ENCODE measurements at places on chromosomes 5 and 9.

DNA sequence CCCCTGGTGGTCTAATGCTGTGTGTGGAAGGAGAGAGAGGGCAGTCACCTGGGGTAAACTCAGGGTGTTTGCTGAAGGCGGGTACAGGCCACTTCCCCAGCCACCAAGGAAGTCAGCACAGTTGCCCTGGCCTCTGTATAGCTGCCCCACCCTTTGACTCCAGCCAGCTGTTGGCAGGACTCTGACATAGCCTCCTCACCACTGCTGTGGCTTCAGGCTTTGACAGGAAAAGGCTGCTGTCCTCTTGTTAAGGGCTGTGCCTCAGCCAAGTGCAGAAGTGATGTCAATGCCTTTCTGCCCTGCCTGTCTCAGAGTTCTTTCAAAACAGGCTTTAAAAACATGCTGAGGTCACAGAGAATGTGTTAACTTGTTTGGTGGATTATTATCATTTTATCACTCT, 487.2 kb upstream of the KLF4 start:
- peaks cover 3% of the 10 kb centered on the region for H3K4me1 ChIP-seq
- H3K27ac ChIP-seq = no peak overlapping the region

DNA sequence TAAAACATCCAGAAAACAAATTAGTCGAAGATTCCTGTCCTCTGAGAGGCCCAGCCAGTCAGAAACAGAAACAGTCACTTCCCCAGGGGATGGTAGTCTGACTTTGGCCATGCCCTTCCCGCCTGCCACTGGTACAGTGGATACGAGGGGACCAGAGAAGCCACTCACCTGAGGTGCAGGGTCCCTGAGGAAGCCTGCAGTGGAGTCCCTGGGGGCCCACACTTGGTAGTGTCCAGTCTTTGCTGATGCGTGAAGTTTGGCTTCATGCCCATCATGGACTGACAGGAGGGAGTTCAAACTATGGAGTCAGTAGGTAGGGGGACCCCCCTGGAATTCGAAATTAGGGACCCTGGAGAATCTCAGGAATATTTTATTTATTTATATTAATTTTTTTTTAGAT, 147.5 kb downstream of the DAB2IP start:
- no peaks in the 10 kb centered on the region for H3K4me1 ChIP-seq
- no peak for DNase-seq
- H3K36me3 ChIP-seq = no peaks in the 10 kb centered on the region
- no peak overlapping the region for H3K4me3 ChIP-seq
- H3K27me3 ChIP-seq = no peaks in the 10 kb centered on the region

DNA sequence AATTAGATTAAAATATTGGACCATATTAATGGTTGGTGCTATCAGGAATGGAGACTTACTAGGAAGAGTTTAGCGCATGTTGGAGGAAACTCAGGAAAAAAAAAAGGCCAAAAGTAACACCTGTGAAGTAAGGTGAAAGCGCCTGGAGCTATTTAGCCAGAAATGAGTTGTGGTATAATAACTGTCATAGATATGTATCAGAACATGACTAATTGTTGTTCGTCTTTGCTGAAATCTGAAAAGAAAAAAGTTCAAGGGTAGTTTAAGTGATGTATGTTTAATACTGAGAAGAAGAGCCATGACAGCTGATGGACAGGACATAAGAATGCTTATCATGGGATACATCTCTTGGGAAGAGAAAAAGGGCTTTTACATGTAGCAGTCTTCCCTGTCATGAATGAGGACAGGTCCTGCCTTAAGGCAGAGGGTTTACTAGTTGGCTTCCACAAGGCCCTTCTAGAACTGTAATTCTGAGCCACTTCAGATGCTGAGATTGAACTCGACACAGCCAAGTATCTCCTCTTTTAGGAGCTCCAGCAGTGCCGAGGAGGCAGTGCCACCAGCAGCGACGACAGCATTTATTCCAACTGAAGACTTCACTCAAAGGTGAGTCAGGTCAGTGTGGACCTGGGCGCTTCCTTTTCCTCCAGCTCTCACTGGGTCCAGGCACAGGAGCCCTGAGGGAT, 940 bp upstream of the CAMK4 start:
- no peak overlapping the region for H3K27ac ChIP-seq
- peaks cover 2% of the 10 kb centered on the region for H3K27me3 ChIP-seq
- no peak for DNase-seq
- peaks cover 11% of the 10 kb centered on the region for H3K4me1 ChIP-seq
- H3K36me3 ChIP-seq = no peaks in the 10 kb centered on the region

GRCh38 chr5:123089914-123090660, 1.0 kb downstream of the PRDM6 start:
- H3K36me3 ChIP-seq = no peaks in the 10 kb centered on the region
- H3K4me1 ChIP-seq = peaks cover 65% of the 10 kb centered on the region

DNA sequence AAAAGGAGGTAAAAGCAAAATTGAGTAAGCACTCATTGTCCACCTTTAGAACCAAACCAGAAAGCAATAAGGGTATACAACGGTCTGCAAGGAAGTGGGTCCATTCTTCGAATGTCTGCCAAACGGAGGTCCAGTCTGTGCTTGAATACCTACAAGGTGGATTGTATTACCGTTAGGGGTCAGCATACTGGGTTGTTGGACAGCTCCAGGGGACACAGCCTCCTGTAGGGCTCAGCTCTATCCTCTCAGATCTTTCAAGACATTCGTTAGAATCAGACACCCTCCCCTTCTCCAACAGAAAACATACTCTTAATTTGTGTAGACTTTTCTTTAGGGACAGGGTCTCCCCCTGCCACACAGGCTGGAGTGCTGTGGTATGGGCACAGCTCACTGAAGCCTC, 5.5 kb downstream of the ASTN2 start:
- no peak overlapping the region for H3K27ac ChIP-seq
- no peak for DNase-seq
- H3K36me3 ChIP-seq = no peaks in the 10 kb centered on the region
- H3K27me3 ChIP-seq = peaks cover 24% of the 10 kb centered on the region

- no peak overlapping the region for H3K27ac ChIP-seq
- no peaks in the 10 kb centered on the region for H3K27me3 ChIP-seq
- H3K4me3 ChIP-seq = no peak overlapping the region
- H3K4me1 ChIP-seq = peaks cover 3% of the 10 kb centered on the region
- H3K36me3 ChIP-seq = no peaks in the 10 kb centered on the region
These were observed 339.5 kb upstream of the RFX3 start for GRCh38 chr9:3865141-3865772.

DNA sequence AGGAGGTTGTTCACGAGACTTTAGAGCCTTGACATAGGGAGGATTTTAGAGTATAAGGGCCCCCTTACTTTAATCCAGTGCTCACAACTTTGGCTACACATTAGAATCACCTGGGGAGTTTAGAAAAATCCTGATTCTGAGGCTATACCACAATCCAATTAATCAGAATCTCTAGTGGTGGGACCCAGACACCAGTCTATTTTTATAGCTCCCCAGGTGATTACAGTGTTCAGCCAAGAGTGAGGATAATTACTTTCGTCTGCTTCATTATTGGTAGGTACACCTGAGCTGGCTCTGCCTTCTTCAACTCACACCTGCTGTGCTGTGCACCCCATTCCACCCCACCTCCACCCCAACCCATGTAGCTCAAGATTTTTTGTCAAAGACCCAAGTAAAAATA, 141.3 kb upstream of the EPB41L4A start:
- H3K36me3 ChIP-seq = no peaks in the 10 kb centered on the region
- peaks cover 2% of the 10 kb centered on the region for H3K4me1 ChIP-seq
- DNase-seq = no peak

DNA sequence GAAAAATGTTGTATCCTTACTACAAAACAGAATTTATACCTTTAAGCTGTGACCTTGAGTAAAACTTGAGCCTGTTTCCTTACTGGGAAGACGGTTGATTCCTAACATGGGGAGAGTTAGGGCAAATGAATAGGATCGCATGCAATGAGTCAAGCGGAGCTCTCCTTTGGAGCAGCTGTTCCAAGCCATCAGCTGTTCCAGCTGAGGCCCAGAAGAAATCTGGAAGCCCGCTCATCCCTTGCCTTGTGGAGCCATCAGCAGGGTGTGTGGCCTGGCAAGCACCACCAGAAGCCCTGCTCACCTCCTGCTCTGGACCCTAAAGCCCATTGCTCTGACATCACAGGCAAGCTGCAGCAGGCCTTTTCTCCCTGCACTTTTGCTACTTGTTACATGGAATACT, 8.0 kb downstream of the KIAA1191 start:
- no peak overlapping the region for H3K4me3 ChIP-seq
- H3K27me3 ChIP-seq = no peaks in the 10 kb centered on the region
- peaks cover 56% of the 10 kb centered on the region for H3K36me3 ChIP-seq
- H3K27ac ChIP-seq = no peak overlapping the region
- DNase-seq = no peak

GRCh38 chr9:80496901-80497556, 925.3 kb downstream of the TLE4 start:
- no peaks in the 10 kb centered on the region for H3K4me1 ChIP-seq
- H3K4me3 ChIP-seq = no peak overlapping the region
- H3K27me3 ChIP-seq = no peaks in the 10 kb centered on the region
- no peak overlapping the region for H3K27ac ChIP-seq
- H3K36me3 ChIP-seq = no peaks in the 10 kb centered on the region

- no peak for DNase-seq
- no peak overlapping the region for H3K4me3 ChIP-seq
- peaks cover 2% of the 10 kb centered on the region for H3K27me3 ChIP-seq
- no peaks in the 10 kb centered on the region for H3K4me1 ChIP-seq
- no peaks in the 10 kb centered on the region for H3K36me3 ChIP-seq
These were observed 244.2 kb downstream of the EBF1 start for GRCh38 chr5:158855510-158855909.

- no peaks in the 10 kb centered on the region for H3K27me3 ChIP-seq
- H3K36me3 ChIP-seq = peaks cover 16% of the 10 kb centered on the region
- H3K4me1 ChIP-seq = no peaks in the 10 kb centered on the region
- no peak overlapping the region for H3K4me3 ChIP-seq
These were observed 7.4 kb downstream of the DDX31 start for GRCh38 chr9:132662152-132662945.

DNA sequence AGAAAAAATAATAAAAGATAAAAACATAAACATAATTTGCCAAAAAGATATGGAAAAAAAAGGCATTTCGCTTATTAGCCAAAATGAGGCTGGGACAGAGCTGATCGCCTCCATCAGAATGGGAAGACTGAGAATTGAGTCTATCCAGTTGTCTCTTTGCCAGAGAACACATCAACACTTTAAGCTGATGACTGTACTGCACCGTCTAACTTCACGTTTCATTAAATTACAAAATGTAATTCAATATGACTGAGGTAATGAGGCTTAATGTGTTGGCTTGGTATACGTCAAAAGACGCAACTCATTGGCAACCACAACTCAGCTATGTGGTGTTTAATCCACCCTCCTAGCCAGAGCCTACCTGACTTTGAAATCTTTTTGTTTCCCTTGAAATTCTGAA, 462.7 kb upstream of the CD180 start:
- H3K4me1 ChIP-seq = no peaks in the 10 kb centered on the region
- DNase-seq = no peak
- no peak overlapping the region for H3K27ac ChIP-seq
- no peaks in the 10 kb centered on the region for H3K27me3 ChIP-seq
- H3K4me3 ChIP-seq = no peak overlapping the region

- no peak for DNase-seq
- no peaks in the 10 kb centered on the region for H3K4me1 ChIP-seq
- H3K27me3 ChIP-seq = no peaks in the 10 kb centered on the region
- H3K27ac ChIP-seq = no peak overlapping the region
These were observed 1052.0 kb downstream of the TAF11L14 start for GRCh38 chr5:18686253-18686652.

DNA sequence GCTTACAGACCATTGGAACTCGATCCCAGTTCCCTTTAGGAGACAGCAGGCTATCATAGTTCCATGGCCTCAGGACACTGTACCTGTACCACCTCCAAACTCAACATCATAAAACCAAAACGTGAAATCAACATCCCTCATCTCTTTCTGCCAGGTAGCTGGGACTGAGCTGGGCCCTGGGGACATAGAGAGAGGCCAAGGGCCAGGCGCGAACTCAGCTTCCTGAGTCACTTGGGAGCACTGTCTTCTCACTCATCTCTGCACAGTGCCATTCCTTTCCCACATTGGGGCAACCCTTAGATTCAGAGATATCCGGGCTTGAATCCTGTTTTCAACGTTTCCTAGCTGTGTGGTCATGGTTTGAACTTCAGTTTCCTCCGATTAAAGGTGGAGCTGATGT, 12.2 kb downstream of the DAB2IP start:
- no peak for DNase-seq
- H3K36me3 ChIP-seq = no peaks in the 10 kb centered on the region
- no peaks in the 10 kb centered on the region for H3K27me3 ChIP-seq
- H3K27ac ChIP-seq = no peak overlapping the region
- no peak overlapping the region for H3K4me3 ChIP-seq
- H3K4me1 ChIP-seq = peaks cover 11% of the 10 kb centered on the region

- H3K36me3 ChIP-seq = no peaks in the 10 kb centered on the region
- H3K4me1 ChIP-seq = no peaks in the 10 kb centered on the region
- no peak overlapping the region for H3K4me3 ChIP-seq
- DNase-seq = no peak
These were observed 33.9 kb downstream of the PRELID2 start for GRCh38 chr5:145801195-145801594.

DNA sequence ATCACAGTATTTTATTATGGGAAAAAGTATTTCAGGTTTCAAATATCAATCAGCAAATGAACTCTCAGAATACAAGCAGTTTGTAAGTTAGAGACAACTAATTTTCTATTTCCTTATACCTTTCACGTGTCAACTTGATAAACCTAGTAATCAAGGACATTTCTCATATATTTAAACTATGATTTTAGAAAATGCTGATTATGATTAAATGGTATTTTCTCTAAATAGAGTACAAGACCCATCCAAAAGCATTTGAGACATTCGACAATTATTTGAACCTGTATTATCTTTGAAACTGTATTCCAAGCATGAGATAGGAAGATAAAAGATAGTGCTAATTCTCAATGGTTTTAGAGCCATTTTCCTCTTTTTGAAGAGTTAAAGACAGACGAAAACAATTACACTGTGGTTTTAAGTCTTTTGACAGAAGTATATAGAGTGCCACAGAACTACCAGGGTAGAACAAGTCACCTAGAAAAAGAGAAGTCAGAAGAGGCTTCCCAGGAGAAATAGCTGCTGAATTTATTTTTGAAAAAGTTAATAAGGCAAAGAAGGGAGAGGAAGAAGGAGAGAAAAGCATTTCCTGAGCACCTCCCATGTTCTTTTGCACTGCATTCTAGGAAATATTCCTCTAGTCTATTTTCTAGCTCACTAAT, 5.6 kb downstream of the MEIKIN start:
- no peak overlapping the region for H3K4me3 ChIP-seq
- H3K4me1 ChIP-seq = no peaks in the 10 kb centered on the region
- no peaks in the 10 kb centered on the region for H3K27me3 ChIP-seq
- H3K36me3 ChIP-seq = no peaks in the 10 kb centered on the region

GRCh38 chr5:113320273-113320780, 114.5 kb downstream of the TSSK1B start:
- no peaks in the 10 kb centered on the region for H3K4me1 ChIP-seq
- H3K4me3 ChIP-seq = no peak overlapping the region
- H3K36me3 ChIP-seq = no peaks in the 10 kb centered on the region
- DNase-seq = no peak
- no peaks in the 10 kb centered on the region for H3K27me3 ChIP-seq

GRCh38 chr5:9733486-9733885, 103.3 kb upstream of the TAS2R1 start:
- no peak for DNase-seq
- no peaks in the 10 kb centered on the region for H3K27me3 ChIP-seq
- no peak overlapping the region for H3K4me3 ChIP-seq
- no peaks in the 10 kb centered on the region for H3K36me3 ChIP-seq

GRCh38 chr9:14350349-14350728, 36.4 kb upstream of the NFIB start:
- peaks cover 72% of the 10 kb centered on the region for H3K4me1 ChIP-seq
- H3K27me3 ChIP-seq = peaks cover 58% of the 10 kb centered on the region
- H3K36me3 ChIP-seq = no peaks in the 10 kb centered on the region
- H3K4me3 ChIP-seq = peak overlapping the region; percentile 59
- peak overlapping the region; percentile 94 for H3K27ac ChIP-seq

- no peaks in the 10 kb centered on the region for H3K27me3 ChIP-seq
- H3K36me3 ChIP-seq = peaks cover 3% of the 10 kb centered on the region
- peaks cover 3% of the 10 kb centered on the region for H3K4me1 ChIP-seq
- H3K27ac ChIP-seq = no peak overlapping the region
These were observed 76.9 kb downstream of the ANKH start for GRCh38 chr5:14794583-14795230.
